ENCODE measurements at places on chromosomes 1 and 21.

DNA sequence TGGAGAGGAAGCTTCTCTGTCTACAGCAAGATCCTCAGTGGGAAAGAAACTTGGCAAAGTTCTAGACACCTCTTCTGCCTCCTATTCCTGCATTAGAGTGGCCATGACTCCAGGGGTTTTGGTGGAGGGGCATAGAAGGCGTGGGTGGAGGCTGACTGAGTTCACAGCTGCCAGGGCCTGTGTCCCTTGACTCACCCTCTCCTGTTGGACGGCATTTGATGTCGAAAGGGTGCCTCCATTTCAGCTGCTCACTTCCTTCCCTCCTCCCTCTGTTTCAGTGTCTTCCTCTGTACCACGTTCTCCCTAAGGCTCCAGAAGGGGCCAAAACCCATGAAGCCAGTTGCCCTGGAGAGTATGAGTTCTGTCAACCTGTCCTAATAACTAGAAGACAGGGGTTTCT is 632 bp downstream of the TMEM79 start:
- DNase-seq = no peak

- no peak for DNase-seq
Measured at GRCh38 chr21:34736116-34736874, 67.5 kb downstream of the CLIC6 start.

DNA sequence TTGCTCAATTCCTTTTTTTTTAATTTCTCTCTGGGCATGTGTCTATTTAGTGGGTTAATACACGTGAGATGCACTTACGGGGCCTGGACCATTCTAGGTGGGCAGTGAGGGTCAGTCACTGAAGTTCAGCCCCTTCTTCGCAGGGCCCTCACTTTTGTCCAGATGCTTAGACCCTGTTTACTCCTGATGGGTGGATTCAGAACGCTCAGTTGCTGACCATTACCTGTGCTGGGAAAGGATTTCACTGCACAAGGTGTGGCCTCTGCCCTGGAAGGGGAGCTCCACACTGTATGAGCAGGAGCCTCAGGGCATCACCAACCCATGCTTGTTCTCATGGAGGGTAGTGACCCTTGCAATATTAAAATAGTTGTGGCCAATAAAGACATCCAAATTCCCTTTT is 4.5 kb downstream of the PRAMEF12 start:
- no peak for DNase-seq

GRCh38 chr1:68185743-68186142 is 46.6 kb downstream of the WLS start:
- DNase-seq = no peak

DNA sequence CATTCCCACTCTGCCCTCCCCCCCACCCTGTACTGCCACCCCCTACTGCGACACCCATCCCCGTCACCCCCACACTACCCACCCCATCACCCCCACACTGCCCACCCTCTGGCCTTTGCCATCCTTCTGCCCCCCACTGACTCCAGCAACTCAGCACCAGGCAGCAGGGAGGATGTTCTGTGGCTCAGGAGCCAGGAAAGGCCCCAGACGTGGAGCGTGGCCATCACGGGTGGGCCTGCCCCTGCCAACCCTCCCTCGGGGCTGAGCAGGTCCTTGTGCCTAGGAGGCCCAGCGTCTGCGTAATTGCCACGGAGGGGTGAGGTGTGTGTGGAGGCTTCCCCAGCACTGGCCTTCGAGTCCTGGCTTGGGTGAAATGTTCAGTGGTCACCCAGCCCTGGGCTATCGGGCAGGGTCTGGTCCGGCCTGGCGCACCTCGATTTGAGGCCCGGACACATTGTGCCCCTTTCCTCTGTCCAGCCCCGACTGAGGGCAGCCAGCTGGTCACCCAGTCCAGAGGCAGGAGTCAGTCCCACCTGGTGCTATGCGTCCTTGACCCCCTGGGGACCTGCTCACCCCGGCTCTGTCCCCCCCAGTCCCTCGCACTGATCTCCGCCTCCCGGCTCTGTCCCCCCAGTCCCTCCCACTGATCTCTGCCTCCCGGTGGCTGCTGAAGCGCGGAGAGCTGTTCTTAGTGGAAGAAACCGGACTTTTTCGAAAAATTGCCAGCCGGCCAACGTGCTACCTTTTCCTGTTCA is 23.0 kb downstream of the ARHGEF16 start:
- no peak for DNase-seq

GRCh38 chr1:157104598-157105293 is 5.1 kb upstream of the ETV3L start:
- DNase-seq = no peak

Measured in NCI-H1105 treated with DMSO at 0.1 percent for 48 hours (cell line).